Common myeloid progenitor, CD34-positive (primary cell): ENCODE measurements at places on chromosomes 7 and 10.
A peak's percentile ranks its signal among the peaks of the same experiment; 100 is the strongest.

DNA sequence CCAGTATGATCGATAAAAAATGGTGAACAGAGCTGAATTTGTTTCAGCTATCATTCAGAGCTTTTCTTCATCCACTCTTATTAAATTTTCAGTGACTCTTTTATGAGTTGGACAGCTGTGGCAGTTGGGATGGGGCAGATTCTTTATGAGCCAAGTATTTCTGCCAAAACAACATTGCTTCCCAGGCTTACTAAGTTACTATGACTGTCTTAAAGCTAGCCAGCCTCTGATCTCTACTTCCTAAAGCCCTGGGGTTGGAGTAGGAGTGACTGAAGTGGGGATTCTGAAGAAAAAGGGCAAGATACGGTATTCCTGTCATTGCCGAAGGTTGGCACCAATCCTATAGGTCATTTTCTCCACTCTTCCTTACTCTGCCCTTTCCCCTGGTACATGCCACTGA is 12.7 kb downstream of the RPP30 start:
- no peak for DNase-seq

DNA sequence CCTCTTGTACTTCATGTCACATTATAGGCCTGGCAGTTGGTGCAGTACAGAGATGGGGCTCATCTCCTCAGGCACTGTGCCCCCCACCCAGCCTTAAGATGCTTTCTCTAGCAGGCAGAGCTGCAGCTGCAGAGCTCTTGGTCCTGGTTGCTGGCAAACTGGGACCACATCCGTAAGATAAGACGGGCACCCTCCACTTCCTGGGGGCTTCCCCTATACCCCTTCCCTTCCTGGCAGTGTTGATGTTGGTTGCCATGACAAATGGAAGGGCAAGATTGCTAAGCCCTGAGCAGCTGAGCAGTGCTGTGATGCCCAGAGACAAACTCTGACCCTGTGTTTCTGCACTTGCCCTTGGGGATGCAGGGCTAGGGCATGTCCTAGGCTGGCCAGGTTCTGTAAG is 103.4 kb upstream of the ANLN start:
- no peak for DNase-seq

- no peak for DNase-seq
Observed at GRCh38 chr7:29998489-29998888, 8.9 kb upstream of the SCRN1 start.

- DNase-seq = no peak
Observed at GRCh38 chr7:129169171-129169671, 19.2 kb upstream of the SMO start.

DNA sequence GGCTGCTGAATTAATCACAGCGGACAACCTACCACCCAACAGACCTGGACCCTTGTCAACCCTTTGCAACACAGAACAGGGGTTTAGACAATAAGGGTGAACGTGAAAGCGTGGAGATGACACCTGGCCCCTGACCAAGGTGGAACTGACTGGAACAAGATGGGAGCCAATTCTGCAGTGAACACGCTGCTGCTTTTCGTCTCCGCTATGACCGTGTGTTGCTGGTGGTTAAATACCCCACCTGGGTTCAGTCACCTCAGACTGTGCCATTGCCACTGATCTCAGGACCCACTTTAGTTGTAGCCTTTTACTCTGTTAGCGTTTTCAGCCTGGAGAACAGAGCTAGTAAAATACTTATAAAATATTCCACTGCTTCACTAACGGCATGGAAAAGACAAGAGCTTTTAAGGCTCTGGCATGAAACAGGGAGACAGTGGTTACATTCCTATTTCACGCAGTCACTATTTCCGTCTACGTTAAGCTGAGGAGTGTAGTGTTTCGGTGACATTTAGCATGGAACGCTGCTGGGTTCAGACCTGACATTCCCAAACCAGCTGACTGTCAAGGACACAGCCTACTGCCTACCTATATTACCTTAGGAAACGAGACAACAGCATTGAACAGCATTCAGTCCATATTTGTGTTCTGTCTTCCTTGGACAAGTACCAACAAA is 119.5 kb upstream of the PRSS1 start:
- no peak for DNase-seq

GRCh38 chr7:88344956-88345832 is 38.5 kb upstream of the STEAP4 start:
- peak; percentile 60 for DNase-seq

- DNase-seq = no peak
Observed at GRCh38 chr7:56062382-56062781, 1.7 kb upstream of the SUMF2 start.

- no peak for DNase-seq
Observed at GRCh38 chr7:31958226-31958625, 112.0 kb downstream of the PDE1C start.

DNA sequence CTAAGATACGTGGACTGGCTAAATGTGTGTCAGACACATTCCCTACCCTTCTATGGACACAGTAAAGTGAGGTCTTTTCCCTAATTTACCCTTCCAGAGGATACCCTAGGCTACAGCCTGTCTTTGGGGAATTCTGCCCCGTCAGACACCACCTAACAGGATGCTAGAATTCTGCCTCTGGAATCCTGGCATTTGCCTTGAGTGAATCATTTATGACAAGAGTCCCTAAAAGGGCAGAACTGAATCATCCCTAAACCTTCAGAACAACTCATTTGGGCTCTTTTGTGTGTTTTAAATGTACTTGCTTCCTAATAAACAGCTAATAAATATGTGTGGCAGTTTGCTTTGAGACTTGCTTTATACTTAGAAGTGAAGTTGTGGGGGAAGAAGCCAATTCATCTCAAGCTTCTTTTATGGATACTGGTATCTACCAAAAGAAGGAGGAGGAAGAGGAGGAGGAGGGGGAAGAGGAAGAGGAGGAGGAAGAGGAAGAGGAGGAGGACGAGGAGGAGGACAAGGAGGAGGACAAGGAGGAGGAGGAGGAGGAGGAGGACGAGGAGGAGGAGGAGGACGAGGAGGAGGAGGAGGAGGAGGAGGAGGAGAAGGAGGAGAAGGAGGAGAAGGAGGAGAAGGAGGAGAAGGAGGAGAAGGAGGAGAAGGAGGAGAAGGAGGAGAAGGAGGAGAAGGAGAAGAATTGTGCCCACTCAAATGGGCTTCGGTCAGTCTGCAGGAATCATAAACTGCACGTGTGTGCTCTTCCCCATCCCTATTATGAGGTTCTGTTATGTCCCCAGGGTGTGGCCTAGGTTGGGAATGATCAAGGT is 27.1 kb downstream of the PARP12 start:
- no peak for DNase-seq

- no peak for DNase-seq
Observed at GRCh38 chr7:100540073-100540723, 1.2 kb downstream of the AGFG2 start.

GRCh38 chr10:85012305-85012704 is 683.9 kb downstream of the CCSER2 start:
- DNase-seq = no peak

DNA sequence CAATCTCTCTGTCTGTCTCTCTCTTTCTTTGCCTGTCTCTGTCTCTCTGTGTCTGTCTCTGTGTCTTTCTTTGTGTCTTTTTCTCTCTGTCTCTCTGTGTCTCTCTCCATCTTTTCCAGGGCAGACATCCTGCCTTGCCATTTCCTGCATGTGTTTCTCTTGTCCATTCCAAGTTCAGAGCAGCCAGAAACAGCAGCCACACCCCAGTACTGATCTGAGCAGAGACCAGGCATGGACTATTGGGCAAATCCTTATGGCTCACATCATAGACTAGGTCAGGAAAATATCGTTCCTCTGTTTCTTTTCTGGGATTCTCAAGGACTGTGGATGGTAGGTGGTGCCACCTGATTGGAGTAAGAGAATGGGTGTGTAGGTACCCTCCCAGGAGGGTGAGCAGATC is 95.8 kb downstream of the RAMP3 start:
- no peak for DNase-seq

DNA sequence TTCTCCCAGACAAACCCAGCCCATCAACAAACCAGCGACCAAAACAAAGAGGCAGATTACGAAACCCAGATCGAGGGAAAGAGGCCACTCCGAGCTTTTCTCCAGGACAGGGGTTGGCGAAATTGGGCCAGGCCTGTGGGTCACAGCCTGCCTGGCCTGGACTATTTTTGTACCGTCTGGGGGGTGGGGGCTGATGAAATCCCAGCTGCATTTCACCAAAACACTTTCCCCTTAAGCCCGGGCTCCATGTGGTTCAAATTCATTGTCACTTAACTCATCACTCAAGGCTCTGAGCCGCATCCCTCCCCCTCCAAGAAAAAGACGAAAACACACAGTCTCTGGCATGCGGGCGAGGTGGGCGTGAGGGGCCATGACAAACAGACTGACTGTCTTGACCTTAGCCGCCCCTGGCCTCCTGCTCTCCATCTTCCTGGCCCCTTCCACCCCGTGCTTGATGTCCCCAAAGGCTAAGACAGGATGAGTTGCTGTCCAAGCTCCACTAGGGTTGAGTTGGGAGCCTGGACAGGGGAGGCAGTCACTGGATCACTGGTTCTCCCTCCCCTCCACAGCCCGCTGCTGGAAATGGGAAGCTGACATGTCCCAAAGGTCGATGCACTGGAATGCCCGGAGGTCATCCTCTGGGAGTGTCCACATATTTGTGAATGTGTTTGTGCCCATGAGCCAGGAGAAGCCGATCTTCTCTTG is 19.2 kb downstream of the TMEM270 start:
- DNase-seq = no peak

DNA sequence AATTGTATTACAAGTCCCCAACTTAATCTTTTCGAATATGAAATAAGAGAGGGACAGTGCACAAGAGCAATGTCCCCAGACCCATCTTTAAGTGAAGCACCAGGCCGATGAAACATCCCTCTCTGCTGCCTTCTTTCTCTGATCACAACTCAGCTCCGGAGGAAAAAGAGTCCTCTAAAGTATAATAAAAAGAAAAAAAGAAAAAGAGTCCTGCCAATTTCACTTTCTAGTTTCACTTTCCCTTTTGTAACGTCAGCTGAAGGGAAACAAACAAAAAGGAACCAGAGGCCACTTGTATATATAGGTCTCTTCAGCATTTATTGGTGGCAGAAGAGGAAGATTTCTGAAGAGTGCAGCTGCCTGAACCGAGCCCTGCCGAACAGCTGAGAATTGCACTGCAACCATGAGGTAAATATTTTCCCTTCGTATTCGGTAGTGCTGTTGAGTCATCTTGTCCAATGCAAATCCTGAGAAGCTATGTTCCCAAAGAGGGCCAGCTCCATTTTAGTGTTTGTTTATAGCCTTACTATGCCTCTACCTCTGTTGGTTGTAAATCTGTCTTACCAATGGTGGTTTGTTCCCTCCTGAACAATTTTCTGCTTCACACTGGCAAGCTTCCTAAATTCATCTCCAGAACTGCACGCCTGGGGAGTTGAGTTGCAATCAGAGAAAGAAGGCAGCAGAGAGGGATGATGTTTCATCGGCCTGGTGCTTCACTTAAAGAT is at the start of gene IFIT2:
Gene IFIT2 (plus strand): TSS at position 326 of the 725 bp plus-strand sequence. CDS start 78 bp downstream, at position 404.
- peak; percentile 93 for DNase-seq

DNA sequence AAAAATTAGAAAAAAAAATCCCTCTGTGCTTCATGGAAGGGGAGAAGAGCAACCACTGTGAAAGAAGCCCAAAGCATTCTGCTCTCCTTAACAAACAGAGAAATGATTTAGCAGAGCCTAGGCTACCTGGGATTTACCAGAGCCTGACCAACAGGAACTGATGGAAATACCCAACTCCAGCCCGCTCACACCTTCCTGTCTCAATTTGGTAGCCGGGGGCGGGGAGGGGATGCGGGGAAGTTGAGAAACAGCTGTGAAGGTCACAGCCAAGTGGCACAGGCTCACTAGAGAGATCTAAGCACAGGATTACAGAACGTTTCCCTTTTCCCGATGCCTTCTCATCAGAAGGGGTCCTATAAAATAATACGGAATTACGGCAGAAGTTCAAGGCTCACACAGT is 17.6 kb downstream of the RSU1 start:
- DNase-seq = no peak

DNA sequence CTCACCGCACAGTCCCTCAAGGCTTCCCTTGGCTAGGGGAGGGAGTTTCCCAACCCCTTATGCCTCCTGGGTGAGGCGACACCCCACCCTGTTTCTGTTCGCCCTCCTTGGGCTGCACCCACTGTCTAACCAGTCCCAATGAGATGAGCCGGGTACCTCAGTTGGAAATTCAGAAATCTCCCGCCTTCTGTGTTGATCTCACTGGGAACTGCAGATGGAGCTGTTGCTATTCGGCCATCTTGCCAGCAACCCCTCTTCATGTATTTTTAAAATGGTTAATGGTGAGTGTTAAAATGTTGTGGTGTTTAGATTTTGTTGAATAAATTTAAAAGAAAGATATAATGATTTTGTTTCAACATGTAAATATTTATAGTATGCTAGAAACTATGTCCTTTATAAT is 22.0 kb downstream of the UMAD1 start:
- no peak for DNase-seq

- DNase-seq = no peak
Observed at GRCh38 chr10:79131836-79132631, 63.3 kb downstream of the ZMIZ1 start.

GRCh38 chr7:105521027-105521716 is 899 bp downstream of the PUS7 start:
- peak; percentile 40 for DNase-seq

- no peak for DNase-seq
Observed at GRCh38 chr10:3225561-3225960, 53.0 kb upstream of the PITRM1 start.

DNA sequence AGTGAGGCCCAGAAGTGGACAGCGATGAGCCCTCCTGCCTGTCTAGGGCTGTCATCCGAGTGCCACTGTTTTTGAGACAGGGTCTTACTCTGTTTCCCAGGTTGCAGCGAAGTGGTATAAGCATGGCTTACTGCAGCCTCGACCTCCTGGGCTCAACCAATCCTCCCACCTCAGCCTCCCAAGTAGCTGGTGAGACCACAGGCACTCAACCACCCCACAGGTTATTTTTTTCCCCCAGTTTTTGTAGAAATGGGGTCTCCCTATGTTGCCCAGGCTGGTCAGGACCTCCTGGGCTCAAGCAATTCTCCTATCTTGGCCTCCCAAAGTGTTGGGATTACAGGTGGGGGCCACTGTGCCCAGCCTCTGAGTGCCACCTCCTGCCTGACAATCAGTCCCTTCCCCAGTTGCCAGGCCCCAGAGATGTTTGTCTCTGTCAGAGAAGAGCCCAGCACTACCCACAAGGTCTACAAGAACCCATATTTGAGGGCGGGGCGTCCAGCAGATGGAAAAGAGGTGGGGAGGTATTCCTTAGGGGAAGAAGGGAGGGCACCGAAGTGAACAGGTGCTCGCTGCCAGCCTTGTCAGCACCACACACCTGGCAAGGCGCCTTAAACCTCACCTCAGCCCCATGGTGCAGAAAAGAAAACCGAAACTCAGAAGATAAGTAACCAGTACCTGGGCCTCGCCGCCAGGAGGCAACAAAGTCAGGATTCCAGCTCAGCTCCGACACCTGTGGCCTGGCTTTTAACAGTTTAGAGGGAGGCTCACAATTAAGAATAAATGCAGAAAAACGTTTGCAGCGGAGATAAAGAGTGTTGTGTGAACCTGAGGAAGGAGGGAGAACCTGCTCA is 77.4 kb upstream of the ANLN start:
- DNase-seq = peak; percentile 37

- DNase-seq = no peak
Observed at GRCh38 chr7:47370461-47371042, 211.4 kb downstream of the TNS3 start.

DNA sequence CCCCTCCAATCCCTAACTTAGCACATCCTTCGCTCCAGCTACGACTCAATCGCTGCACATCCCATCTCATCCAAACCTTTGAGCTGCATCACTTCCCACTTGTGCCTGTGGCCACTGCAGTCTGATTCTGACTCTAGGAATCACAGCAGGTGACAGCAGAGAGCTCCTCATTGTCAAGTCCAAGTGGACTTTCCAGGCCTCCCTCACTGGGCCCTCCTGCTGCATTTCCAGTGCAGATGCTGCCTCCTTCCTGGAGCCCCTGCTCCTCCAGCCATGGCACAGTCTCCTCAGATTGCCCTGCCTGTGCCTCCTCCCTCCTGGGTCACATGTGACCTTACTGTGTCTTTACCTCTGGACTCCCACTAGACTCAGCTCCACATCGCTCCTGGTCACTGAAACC is 157.3 kb downstream of the USP6NL start:
- DNase-seq = no peak
